ENCODE measurements at places on chromosomes 5 and 9. TPM values are rescaled to one million over a fixed set of nuclear protein-coding genes. Genes with fewer than 3 reads are reported as not detected.

Gene IFNE
- total RNA-seq = not detected

Gene CCNI2
- 0.12 TPM for total RNA-seq

Gene CD74
- 697 TPM for total RNA-seq

Gene SNCB
- total RNA-seq = not detected

Gene BTNL8
- total RNA-seq = 8.8 TPM

Gene AHRR
- total RNA-seq = 2.2 TPM

Gene SH2D3C
- 7.1 TPM for total RNA-seq

Gene PAPPA
- 9.6 TPM for total RNA-seq

Gene CREB3
- total RNA-seq = 47.0 TPM

Gene COL15A1
- 88.3 TPM for total RNA-seq

Gene PIP5K1B
- total RNA-seq = 3.1 TPM

Gene PLCXD3
- total RNA-seq = 12.1 TPM

DNA sequence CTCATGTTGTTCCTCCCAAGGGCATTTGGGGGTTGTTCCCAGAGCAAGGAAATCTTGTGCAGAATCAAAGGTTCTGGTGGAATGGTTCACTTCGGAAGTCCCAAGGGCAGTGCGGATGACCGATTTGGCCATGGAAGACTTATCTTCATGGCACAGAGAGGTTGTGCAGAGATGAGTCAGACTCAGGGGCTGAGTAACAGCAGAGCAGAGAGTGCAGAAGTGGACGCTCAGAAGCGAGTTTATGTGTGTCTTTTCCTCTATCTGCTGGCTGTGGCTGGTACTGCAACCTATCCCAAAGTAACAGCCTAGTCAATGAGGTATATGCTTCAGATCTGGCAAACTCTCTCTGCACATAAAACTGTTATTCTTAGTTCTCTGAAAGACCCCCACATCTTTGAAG lies 118.1 kb downstream of the DPYSL3 start:
- DNase-seq = peak; percentile 34

GRCh38 chr5:122576256-122577016 lies 198.4 kb upstream of the SNX2 start:
- no peak for DNase-seq

DNA sequence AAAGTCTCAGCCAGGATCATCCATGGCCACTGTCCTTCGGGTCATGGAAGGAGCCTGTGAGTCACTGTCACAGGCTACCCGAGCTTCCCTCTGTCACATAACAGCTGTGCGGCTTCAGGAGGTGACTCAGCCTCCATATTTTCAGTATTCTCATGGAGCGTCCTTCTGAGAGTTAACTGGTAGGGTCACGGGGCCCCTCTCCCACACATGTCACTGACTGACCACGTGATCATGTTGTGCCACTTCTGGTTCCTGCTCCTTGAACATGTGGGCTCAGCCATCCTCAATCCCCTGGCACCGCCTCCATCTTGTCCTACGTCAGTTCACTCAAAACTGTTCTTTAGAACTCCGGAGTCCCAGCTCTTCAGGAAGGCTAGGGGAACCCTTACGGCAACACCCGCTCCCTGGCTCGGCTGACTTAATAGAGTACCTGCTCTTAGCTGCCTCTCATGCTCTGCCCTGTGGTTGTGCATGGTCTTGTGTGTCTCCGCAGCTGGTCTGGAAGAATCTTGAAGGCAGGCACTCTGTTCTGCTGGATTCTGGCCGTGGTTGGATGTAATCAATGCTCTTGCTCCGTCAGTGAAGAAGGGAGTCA lies 182.8 kb downstream of the ICE1 start:
- DNase-seq = no peak

GRCh38 chr5:157778121-157778805 lies 34.8 kb downstream of the LSM11 start:
- DNase-seq = no peak

DNA sequence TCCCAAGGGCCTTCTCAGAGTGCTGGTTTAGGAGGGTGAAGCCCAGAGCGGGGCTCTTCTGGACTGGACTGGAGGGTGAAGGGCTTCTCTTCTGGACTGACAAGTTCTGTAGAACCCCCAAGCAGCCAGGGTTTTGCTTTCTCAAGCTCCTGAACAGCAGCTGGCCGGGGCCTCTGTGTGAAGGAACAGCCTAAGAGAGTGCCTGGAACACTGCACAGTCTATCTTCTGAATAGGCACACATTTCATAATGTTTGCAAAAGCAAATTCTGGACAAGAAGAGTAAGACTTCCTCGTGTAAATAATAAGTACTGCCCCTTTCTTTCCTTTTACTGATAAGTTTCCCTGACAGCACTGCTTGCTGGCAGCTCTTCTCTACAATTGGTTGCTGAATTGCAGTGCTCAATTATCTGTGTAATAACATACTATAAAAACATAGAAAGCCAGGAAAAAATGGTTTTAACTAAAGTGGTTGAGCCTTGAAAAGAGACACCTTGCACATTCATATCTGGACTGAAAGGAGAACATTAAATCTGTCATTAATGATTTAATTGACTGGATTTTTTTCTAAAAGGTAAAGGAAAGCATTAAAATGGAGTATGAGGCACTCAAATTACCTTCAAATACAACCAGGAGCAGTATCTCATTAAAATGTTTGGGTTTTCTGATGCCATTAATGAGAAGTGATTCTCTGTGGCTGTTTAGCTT lies 20.5 kb downstream of the MAST4 start:
- no peak for DNase-seq

DNA sequence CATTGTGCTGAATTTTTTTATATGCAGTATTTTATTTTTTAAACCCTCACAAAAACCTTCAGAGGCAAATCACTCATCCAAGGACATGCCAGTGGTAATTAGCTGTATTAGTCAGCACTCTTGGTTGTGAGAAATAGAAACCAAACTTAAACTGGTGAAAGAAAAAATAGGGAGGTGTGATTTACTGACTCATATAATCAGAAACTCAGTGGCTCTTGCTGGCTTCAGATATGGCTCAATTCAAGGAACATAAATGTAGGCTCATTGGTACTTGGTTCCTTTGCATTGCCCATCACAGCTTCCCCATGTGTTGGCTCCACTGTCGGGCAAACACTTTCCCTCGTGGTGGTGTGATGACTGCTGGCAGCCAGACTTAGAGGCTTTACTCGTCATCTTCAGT lies 497.2 kb downstream of the MAT2B start:
- no peak for DNase-seq

GRCh38 chr9:123337971-123338370 lies 18.0 kb upstream of the CRB2 start:
- no peak for DNase-seq

- no peak for DNase-seq
Measured at GRCh38 chr5:170057311-170057710, 48.4 kb upstream of the FOXI1 start.

DNA sequence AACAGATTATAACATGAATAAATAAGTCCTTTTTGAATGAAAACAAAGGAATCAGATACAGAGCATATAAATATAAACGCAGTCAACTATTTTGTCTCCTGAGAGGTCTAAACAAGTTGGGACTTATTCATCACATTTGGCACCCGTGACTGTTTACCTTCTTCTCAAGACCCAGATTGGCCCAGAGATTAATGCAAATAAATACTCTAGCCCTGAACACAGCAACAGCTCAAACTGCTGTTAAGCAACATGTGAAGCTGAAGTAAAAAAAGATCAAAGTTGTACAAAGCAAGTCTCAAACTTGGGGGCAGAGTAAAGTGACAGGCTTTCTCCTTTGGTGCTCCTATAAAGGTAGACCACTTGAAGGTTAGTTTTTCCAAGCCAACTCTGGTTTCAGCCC lies 95.0 kb upstream of the NR5A1 start:
- no peak for DNase-seq

GRCh38 chr9:3863111-3863528 lies 337.3 kb upstream of the RFX3 start:
- no peak for DNase-seq

DNA sequence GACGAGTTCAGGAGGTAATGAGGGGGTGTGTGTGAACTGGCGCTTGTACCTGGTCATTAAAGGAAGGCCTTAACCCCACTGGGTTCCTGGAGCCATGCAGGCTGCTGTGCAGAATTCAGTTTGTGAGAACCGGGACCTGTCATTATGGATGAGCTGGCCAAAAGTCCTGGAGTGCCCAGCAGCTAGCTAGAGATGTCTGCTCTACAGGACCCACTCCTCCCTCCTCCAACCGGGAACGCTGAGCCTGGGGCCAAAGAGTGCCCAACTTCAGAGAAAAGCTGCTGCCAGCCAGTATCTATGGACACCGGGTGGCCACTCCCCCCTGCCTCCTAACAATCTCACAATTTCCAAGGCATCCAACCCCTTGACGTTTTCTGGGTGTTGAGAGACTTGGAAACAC lies 1.2 kb downstream of the ENTREP1 start:
- DNase-seq = no peak

DNA sequence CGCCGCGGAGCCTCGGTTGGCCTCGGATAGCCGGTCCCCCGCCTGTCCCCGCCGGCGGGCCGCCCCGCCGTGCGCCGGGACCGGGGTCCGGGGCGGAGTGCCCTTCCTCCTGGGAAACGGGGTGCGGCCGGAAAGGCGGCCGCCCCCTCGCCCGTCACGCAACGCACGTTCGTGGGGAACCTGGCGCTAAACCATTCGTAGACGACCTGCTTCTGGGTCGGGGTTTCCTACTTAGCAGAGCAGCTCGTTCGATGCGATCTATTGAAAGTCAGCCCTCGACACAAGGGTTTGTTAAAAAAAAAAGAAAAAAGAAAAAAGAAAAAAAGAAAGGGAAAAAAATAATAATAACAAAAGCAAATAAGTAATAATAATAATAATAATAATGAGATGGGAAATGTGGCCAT lies 112.8 kb downstream of the GCNT1 start:
- DNase-seq = no peak

DNA sequence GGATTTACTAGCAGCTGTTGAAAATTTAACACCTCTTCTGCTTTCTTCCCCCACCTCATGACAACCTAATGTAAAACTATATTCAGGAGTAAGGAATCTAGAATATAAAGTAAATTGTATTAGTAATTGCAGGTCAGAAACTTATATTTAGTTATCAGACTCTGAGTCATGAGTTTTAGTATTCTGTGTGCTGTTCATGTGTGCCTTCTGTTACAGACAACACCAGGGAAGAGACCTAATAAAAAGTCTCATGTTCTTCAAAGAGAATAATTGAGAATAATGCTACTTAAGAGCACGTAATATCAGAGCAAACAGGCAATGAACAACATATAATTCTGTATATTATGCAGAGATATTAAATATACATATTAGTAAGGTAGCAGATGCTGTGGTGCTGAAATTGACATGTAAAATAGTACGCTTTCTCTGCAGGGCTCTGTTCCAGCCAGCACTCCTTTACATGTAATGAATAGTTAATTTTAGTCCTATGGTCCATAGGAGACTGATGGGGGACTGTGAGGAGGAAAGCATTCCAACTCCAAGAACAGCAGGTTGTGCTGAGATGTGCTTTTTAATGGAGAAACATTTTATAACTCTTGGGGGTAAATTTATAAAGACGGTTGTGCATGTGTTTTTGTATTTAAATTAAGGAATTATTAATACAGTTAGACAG lies 106.4 kb downstream of the ZSWIM6 start:
- no peak for DNase-seq

- no peak for DNase-seq
Measured at GRCh38 chr9:134930398-134930797, 12.7 kb upstream of the FCN1 start.

GRCh38 chr5:39224196-39224761 lies 4.9 kb upstream of the FYB1 start:
- no peak for DNase-seq

GRCh38 chr9:82382887-82383616 lies 394.5 kb downstream of the SPATA31D1 start:
- no peak for DNase-seq

GRCh38 chr9:20271723-20272122 lies 350.6 kb downstream of the MLLT3 start:
- no peak for DNase-seq

Data from omental fat pad (tissue), 4 donors.